SIG-M5 (cell line): ENCODE measurements at places on chromosomes 12 and 14.

- DNase-seq = no peak
These were observed 25.5 kb downstream of the ZC2HC1C start for GRCh38 chr14:75094896-75095295.

DNA sequence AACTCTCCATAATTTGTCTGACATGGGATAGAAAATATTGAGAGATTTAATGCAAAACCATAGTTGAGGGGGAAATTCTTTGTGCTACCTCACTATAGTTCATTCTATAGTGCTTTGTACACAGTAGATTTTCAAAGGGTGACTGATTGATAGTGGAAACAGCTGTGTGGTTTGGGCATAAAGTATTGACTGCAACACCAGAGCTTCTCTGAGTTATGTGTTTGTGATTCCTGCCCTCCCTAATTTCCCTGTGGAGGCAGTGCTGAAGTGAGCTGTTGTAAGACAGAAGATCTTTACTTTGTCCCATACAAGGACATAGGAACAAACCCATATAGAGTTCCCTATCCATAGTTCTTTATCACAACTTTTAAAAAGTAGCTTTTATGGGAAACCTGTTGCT is 47.1 kb downstream of the PTPRQ start:
- DNase-seq = no peak

- no peak for DNase-seq
These were observed 236.0 kb downstream of the BCL11B start for GRCh38 chr14:99035712-99036610.

- no peak for DNase-seq
These were observed 315.9 kb downstream of the BMP4 start for GRCh38 chr14:53640695-53641094.

DNA sequence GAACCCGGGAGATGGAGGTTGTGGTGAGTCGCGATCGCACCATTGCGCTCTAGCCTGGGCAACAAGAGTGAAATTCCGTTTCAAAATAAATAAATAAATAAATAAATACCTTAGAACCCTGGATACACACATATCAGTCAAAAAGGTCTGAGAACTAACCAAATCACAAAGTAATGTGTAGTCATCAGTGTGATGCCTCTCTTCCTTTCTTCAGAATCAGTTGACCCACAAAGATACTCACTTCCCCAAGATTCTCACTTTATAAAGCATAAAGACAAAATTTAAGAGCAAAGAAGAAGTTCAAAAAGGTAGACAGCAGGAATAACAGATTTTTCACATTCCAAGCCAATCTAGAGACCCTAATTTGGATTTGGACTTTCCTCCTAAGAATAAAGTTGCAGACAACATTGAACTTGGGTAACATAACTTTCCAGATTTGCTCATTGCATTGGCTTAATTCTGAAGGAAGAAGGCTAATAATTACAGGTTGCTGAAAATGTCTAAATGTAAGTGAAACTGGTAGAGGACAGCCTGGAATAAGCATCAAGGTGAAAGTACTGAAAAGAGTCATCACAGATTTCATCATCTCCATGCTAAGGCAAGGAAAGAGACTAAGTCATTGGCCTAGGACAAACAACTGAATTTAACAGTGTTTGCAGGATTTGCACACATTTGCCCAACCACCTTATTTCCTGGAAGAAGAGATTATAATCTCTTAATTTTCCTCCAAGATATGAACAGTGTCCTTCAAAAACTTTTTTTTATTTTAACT is 17.4 kb downstream of the TMED10 start:
- no peak for DNase-seq

- peak; percentile 7 for DNase-seq
These were observed 15.0 kb upstream of the LTBP2 start for GRCh38 chr14:74627076-74627475.
